K562 (cell line): ENCODE measurements at places on chromosomes 2 and 18. TPM values are rescaled to one million over a fixed set of nuclear protein-coding genes. Genes with fewer than 3 reads are reported as not detected.

RFTN2 gene
- not detected in 2 replicates for total RNA-seq

AFF3 gene
- 0.02 and 0.11 TPM in 2 replicates for total RNA-seq

KIAA2012 gene
- total RNA-seq = not detected in 2 replicates

STON1 gene
- 0.96 and 0.98 TPM in 2 replicates for total RNA-seq

- no peaks in the 10 kb centered on the region for H3K36me3 ChIP-seq
- H3K27ac ChIP-seq = no peak overlapping the region
- no peaks in the 10 kb centered on the region for H3K4me1 ChIP-seq
- DNase-seq = no peak
- no peaks in the 10 kb centered on the region for H3K27me3 ChIP-seq
These were observed 147.7 kb downstream of the PPP1R1C start for GRCh38 chr2:182133195-182133891.

- no peak overlapping the region for H3K4me3 ChIP-seq
- no peaks in the 10 kb centered on the region for H3K4me1 ChIP-seq
- H3K27ac ChIP-seq = no peak overlapping the region
- H3K27me3 ChIP-seq = no peaks in the 10 kb centered on the region
- DNase-seq = no peak
- no peaks in the 10 kb centered on the region for H3K36me3 ChIP-seq
These were observed 560.6 kb downstream of the CPS1 start for GRCh38 chr2:211117026-211117425.

GRCh38 chr2:25885933-25886332 is 7.6 kb upstream of the ASXL2 start:
- no peak for DNase-seq
- no peaks in the 10 kb centered on the region for H3K36me3 ChIP-seq
- H3K4me1 ChIP-seq = peaks cover 5% of the 10 kb centered on the region
- H3K4me3 ChIP-seq = no peak overlapping the region
- no peak overlapping the region for H3K27ac ChIP-seq
- H3K27me3 ChIP-seq = no peaks in the 10 kb centered on the region

- H3K27ac ChIP-seq = no peak overlapping the region
- DNase-seq = no peak
- peaks cover 29% of the 10 kb centered on the region for H3K27me3 ChIP-seq
- no peaks in the 10 kb centered on the region for H3K4me1 ChIP-seq
- no peak overlapping the region for H3K4me3 ChIP-seq
These were observed 21.2 kb upstream of the CTDP1 start for GRCh38 chr18:79658366-79658765.

- DNase-seq = no peak
- H3K4me3 ChIP-seq = no peak overlapping the region
- no peaks in the 10 kb centered on the region for H3K36me3 ChIP-seq
- no peaks in the 10 kb centered on the region for H3K4me1 ChIP-seq
- no peaks in the 10 kb centered on the region for H3K27me3 ChIP-seq
- no peak overlapping the region for H3K27ac ChIP-seq
These were observed 151.2 kb downstream of the UBE2E3 start for GRCh38 chr2:181131584-181131983.

- H3K4me3 ChIP-seq = no peak overlapping the region
- no peak overlapping the region for H3K27ac ChIP-seq
- H3K4me1 ChIP-seq = no peaks in the 10 kb centered on the region
- no peaks in the 10 kb centered on the region for H3K36me3 ChIP-seq
- H3K27me3 ChIP-seq = no peaks in the 10 kb centered on the region
These were observed 80.7 kb downstream of the CYRIA start for GRCh38 chr2:16584824-16585540.

DNA sequence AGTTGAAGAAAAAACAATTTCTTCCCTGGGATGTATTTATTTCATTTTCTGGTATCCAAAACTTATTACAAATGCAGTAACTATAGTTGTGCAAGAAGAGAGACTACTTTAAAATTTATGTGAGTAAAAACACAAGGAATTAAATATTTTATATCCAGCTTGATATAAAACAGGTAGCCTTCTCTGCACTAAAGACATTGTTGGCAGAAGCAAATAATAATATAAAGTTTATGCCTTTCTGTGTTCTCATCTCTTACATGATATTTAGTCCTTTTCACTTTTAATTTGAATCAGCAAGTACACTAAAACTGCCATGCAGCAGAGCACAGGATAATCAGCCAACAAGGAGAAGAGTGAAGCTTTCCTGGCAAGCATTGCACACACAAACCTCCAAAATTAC is 352.7 kb downstream of the ARL6IP6 start:
- H3K27me3 ChIP-seq = no peaks in the 10 kb centered on the region
- no peak overlapping the region for H3K27ac ChIP-seq
- no peak overlapping the region for H3K4me3 ChIP-seq
- no peaks in the 10 kb centered on the region for H3K4me1 ChIP-seq
- H3K36me3 ChIP-seq = no peaks in the 10 kb centered on the region

- no peak overlapping the region for H3K27ac ChIP-seq
- no peak overlapping the region for H3K4me3 ChIP-seq
- peaks cover 16% of the 10 kb centered on the region for H3K36me3 ChIP-seq
- no peaks in the 10 kb centered on the region for H3K27me3 ChIP-seq
- no peak for DNase-seq
These were observed 15.2 kb downstream of the PRELID3A start for GRCh38 chr18:12422936-12423335.

DNA sequence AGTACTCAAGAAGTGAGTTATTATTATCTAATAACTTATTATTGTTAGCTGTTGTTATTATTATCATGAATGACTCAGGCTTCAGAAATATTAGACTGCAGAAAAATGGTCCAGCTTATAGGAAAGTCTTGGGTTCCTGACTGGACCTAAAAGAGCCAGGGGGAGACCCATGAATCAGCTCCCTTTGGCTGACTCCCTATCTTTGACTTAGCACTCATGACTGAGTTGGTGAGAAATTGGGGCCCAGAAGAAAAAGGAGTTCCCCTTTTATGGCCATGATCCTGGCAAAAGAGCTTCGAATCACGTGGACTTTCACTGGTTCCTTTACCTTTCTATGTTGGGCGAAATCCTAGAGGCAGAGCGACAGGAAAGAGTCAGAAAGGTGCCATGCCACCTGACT is 145.8 kb downstream of the MYO3B start:
- H3K27me3 ChIP-seq = no peaks in the 10 kb centered on the region
- H3K27ac ChIP-seq = no peak overlapping the region
- H3K4me3 ChIP-seq = no peak overlapping the region
- DNase-seq = peak; percentile 46
- H3K36me3 ChIP-seq = no peaks in the 10 kb centered on the region

GRCh38 chr2:34419856-34420255 is 820.8 kb upstream of the FAM98A start:
- H3K4me3 ChIP-seq = no peak overlapping the region
- no peaks in the 10 kb centered on the region for H3K4me1 ChIP-seq
- no peaks in the 10 kb centered on the region for H3K27me3 ChIP-seq
- no peak for DNase-seq

DNA sequence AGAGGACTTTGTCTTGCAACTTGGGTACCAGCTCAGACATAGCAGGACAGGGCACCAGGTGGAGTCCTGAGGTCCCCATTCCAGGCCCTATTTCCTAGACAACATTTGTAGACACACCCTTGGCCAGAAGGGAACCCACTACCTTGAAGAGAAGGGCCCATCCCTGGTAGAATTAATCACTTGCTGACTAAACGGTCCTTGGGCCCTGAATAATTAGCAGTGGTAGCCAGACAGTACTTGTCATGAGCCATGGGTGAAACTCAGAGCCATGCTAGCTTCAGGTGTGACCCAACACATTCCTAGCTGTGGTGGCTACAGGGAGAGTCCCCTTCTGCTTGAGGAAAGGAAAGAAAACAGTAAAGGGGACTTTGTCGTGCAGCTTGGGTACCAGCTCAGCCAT is 28.5 kb upstream of the ACTR2 start:
- H3K36me3 ChIP-seq = no peaks in the 10 kb centered on the region
- no peak for DNase-seq
- no peak overlapping the region for H3K27ac ChIP-seq
- H3K27me3 ChIP-seq = no peaks in the 10 kb centered on the region
- no peak overlapping the region for H3K4me3 ChIP-seq

DNA sequence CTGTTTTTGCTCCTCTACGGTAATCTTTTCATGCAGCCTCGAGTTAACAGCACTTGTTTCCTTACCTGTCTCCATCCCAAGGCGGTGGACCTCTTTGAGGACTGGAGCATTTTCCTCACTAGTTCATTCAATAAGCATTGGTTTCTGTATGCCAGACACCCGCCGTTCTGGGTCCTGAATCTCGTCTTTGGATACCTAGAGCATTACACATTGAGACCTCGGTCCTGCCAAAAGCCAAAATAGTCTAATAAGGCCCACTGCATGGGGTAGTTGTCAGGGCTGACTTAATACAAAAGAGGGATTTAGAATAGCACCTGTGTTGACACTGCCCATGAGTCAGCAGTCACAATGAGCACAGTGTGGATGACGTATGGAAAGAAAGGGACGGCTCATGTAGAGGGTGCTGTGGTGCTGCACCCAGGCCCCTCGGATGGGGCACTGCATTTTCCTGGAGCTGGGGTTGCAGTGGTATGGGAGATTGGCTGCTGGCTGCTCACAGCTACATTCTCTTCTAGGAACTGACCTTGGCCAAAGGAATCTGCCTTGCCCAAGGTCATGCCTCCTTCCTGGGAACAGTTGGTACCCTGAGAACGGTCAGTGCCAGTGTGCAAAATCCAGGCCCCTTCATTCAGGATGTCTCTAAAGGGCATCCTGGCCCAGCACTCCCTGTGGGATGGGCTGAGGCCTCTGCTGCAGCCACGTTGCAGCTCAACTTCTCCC is 126.9 kb upstream of the NCK2 start:
- no peak overlapping the region for H3K27ac ChIP-seq
- H3K36me3 ChIP-seq = no peaks in the 10 kb centered on the region
- H3K27me3 ChIP-seq = no peaks in the 10 kb centered on the region; the same call in 2 of the 3 replicates
- DNase-seq = no peak
- H3K4me1 ChIP-seq = peaks cover 9% of the 10 kb centered on the region; the same call in 2 of the 3 replicates
- no peak overlapping the region for H3K4me3 ChIP-seq

- H3K36me3 ChIP-seq = no peaks in the 10 kb centered on the region
- no peak overlapping the region for H3K27ac ChIP-seq
- no peaks in the 10 kb centered on the region for H3K27me3 ChIP-seq
- DNase-seq = no peak
These were observed 142.7 kb upstream of the DOK6 start for GRCh38 chr18:69257861-69258458.

DNA sequence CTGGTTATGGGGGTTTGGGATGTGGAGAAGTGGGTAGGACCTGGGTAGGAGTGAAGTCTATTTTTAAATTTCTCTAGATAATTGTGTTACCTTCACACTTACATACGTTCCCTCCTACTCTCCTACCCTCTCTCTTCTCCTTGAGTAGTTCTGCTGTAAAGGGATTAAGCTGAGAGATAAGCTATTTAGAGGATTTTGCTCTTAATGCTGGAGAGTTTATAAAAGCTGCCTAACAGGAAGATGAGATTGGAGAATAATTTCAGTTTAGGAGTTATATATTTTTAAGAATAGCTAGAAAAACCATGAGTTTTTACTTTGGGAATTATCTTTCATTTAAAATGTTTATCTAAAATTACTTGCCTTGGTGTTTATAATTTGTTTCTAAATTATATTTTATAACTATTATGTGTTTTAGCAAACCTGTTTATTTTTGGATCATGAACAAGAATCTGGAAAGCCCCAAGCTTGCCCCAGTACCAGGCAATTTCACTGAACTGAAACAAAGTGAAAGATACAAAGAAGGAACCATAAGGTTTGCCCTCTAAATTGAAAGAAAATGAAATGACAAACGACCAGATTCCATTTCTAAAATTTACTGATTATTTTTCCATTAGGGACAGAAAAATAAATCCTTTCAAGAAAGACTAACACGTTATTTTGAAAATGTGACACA is 101.5 kb downstream of the ZNF532 start:
- DNase-seq = no peak
- no peaks in the 10 kb centered on the region for H3K4me1 ChIP-seq
- H3K4me3 ChIP-seq = no peak overlapping the region
- no peaks in the 10 kb centered on the region for H3K36me3 ChIP-seq
- H3K27ac ChIP-seq = no peak overlapping the region

DNA sequence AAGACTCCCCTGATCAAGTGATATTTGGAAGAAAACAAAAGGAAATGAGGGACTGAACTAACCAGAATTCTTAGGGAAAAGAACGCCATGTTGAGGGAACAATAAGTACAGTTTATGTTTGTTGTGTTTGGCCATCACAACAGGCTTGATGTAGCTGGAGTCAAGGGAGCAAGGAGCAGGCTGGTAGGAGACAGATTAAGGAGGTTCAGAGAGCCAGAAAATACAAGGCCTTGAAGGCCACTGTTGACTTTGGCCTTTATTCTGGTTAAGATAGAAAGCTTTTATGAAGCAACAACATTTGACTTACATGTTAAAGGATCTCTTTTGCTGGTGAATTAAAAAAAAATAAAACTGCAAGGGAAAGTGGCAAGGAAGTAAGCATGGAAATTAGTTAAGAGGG is 754.1 kb upstream of the SLC8A1 start:
- no peaks in the 10 kb centered on the region for H3K27me3 ChIP-seq
- H3K27ac ChIP-seq = no peak overlapping the region
- DNase-seq = no peak
- no peaks in the 10 kb centered on the region for H3K36me3 ChIP-seq
- H3K4me1 ChIP-seq = no peaks in the 10 kb centered on the region
- H3K4me3 ChIP-seq = no peak overlapping the region

DNA sequence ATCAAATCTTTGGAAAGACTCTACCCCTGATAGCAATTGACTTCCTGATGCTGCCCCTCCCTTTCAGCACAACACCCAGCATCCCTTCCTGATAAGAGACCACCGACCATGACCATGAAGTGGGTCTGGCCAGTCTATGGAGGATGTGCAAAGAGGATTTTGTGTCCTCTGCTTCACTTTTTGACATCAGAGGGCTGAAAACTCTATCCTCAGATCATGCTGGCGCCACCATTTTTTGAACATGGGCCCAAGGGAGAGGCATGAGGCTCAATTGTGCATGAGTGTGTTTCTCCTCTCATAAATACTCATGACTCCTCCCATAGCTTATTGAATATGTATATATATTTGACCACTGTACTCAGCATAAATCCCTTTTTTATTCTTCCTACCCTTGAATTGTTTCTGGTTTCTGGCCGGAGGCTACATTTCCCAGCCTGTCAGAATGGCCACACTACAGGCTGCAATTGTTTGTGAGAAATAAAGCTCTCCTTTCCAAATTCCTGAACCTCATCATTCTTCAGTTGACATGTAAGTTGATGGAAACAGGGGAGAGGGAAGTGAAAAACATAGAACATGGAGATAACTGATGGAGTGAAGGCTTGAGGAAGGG is 314.1 kb downstream of the MYCN start:
- no peaks in the 10 kb centered on the region for H3K27me3 ChIP-seq
- H3K27ac ChIP-seq = no peak overlapping the region
- H3K4me1 ChIP-seq = no peaks in the 10 kb centered on the region
- no peak overlapping the region for H3K4me3 ChIP-seq
- no peaks in the 10 kb centered on the region for H3K36me3 ChIP-seq

GRCh38 chr2:233092432-233093165 is 32.5 kb downstream of the INPP5D start:
- peak overlapping the region; percentile 81; the same call in 2 of the 3 replicates for H3K27ac ChIP-seq
- no peak overlapping the region for H3K4me3 ChIP-seq
- no peaks in the 10 kb centered on the region for H3K36me3 ChIP-seq
- H3K4me1 ChIP-seq = peaks cover 41% of the 10 kb centered on the region
- H3K27me3 ChIP-seq = no peaks in the 10 kb centered on the region

- no peak for DNase-seq
- no peak overlapping the region for H3K27ac ChIP-seq
- no peak overlapping the region for H3K4me3 ChIP-seq
- no peaks in the 10 kb centered on the region for H3K27me3 ChIP-seq
- no peaks in the 10 kb centered on the region for H3K4me1 ChIP-seq
These were observed 76.8 kb upstream of the RBMS1 start for GRCh38 chr2:160570376-160570775.
